ENCODE measurements at places on chromosomes 7 and 10.

GRCh38 chr7:69630292-69630691 is 32.0 kb downstream of the AUTS2 start:
- DNase-seq = no peak

DNA sequence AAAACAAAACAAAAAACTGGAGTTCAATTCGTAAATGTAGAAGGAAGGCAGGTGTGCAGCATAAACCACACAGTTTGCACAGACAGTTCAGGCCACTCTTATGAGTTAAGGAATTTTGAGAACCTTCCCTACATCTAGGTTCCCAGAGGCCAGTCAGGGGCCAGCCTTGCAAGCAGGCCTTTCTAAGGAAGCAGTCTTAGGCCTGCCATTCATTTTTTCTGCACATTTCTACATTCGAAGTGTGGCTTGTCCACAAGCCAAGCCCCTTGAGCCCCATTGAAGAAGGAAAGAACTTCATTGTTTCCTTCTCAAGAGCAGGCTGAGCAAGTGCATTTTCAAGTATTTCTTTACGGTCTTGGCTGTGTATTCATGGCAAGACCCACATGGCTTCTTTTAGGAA is 11.4 kb upstream of the OSBPL3 start:
- DNase-seq = no peak

- no peak for DNase-seq
These were observed 427.1 kb downstream of the TCERG1L start for GRCh38 chr10:130884456-130884855.

DNA sequence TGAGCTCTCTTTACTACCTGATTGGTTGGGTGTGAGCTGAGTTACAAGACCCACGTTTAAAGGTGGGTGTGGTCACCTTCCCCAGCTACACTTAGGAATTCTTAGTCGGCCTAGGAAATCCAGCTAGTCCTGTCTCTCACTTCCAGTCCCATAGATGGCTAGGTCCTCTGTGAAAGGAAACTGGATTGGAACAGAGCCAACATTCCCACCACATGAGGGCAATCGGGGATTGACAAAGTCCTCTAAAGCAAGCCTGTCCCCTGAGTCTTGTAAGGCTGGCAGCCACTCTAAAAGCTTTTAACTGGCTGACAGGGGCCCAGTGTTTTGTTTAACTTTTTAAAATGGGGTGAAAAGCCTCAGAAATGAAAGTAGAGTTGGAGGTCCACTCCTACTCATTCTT is 15.1 kb upstream of the CROT start:
- DNase-seq = no peak

DNA sequence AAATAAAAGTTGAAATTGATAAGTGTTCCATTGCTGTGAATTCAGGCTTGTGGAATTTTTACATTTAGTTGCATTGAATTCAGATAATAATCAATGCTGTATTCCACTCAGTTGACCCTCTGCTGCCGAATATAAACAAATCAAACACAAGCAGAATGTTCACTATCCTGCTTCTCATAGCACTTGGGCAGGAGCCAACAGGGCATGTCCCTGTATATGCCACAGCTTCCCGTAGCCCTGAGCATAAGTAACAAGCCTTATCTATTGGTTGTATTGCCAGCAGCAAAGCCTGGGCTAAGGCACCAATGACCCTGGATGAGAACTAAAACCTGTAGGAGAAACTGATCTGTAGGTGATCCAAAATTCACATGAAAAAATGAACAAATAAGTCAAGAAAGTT is 145.9 kb downstream of the ARHGAP12 start:
- no peak for DNase-seq

DNA sequence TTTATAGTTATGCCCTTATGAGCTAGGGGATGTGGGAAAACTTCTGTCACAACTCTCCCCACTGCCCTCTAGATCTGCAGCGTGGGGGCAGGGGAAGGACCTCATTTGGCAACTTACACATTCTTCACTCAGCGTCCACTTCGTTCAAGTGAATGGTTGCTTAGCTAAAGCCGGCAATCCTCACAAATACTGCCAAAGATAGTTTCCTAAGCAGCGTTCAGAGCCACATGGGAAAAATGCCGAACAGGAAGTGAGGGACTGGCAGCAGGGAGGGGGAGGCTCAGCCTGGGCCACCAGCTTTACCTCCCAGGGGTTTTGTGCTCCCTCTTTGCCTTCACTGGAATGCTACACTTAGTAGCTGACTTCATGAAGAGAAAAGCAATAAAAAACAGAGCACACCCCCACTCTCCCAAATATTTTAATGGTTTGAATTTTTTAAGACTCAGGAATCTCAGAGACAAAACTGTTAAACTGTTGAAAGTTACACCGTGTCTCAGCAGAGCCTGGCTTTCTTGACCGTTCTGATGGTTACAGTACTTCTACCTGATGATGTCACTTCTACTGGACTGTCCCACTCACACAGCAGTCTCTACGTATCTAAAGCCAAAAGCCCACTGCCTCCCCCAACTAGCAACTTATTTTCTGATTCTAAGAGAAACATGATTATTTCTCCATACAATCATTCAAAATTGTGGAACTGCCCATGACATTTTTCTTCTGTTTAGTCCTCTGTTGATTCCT is 10.4 kb downstream of the GRM3 start:
- DNase-seq = no peak

DNA sequence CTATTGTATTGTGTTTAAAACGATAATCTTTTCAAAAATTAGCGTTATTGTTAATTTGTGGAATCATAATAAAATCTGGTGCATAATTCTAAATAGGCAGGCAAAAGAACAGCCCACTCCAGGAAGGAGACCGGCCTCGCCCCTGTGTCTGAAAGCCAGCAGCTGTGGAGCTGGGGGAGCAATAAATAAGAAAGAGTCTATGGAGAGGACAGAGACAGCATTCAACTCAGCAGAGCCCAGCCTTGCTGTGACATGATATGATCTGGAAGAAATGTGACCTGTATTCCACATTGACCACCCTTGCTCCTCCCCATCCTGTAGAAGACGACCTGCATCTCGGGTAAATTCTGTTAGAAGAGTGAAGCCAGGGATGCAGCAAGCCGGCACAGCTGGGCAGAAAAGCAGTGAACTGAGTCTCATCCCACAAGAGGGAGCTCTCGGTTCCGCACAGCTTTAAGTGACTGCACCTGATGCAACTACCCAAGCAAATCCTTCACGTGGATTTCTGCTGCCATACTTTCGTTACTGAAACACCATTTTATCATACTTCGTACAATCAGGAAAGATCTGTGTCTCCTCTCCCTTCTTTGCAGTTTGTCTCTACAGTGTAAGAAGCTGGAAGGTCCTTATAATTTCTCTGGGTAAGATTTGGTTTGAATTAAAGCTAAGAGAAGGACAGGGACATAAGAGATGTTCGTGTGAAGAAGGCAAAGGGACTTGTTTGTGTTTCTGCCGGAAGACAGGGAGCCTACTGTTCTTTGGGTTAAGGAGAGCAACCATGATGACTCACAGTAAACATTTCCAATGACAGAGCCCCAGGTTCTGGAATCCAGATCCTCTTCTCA is 427.1 kb downstream of the GPAM start:
- DNase-seq = no peak

DNA sequence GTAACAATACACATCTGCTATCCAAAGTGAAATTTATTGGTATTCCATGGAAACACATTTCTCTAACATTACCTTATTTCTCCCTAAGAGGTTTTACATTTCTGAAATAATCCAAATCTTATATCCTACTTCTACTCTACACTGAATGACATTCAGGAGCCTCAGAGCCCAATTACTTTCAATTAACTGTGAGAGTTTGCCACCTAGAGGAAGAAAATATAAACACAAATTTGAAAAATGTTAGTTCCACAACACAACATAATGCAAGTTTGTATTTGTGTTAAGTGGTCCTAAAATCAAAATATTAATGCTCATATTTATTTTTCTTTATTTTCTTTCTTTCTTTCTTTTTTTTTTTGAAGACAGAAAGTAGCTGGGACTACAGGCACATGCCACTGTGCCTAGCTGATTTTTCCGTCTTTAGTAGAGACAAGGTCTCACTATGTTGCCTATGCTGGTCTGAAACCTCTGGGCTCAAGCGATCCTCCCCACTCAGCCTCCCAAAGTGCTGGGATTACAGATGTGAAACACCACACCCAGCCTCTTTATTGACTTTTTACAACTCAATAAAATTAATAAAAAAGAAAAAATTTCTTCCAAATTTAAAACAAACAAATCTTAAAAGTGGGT is 46.0 kb downstream of the ATAD1 start:
- DNase-seq = no peak

- DNase-seq = no peak
These were observed 253.1 kb upstream of the RHOBTB1 start for GRCh38 chr10:61197057-61197456.

- DNase-seq = no peak
These were observed 42.3 kb upstream of the GARS1 start for GRCh38 chr7:30552330-30552729.
